NCI-H1105 treated with DMSO at 0.1 percent for 48 hours (cell line): ENCODE measurements at places on chromosomes 3 and 15.

GRCh38 chr3:53238886-53239285, 16.9 kb downstream of the TKT start:
- no peak for DNase-seq

GRCh38 chr15:85793641-85794597, 806 bp downstream of the KLHL25 start:
- no peak for DNase-seq

DNA sequence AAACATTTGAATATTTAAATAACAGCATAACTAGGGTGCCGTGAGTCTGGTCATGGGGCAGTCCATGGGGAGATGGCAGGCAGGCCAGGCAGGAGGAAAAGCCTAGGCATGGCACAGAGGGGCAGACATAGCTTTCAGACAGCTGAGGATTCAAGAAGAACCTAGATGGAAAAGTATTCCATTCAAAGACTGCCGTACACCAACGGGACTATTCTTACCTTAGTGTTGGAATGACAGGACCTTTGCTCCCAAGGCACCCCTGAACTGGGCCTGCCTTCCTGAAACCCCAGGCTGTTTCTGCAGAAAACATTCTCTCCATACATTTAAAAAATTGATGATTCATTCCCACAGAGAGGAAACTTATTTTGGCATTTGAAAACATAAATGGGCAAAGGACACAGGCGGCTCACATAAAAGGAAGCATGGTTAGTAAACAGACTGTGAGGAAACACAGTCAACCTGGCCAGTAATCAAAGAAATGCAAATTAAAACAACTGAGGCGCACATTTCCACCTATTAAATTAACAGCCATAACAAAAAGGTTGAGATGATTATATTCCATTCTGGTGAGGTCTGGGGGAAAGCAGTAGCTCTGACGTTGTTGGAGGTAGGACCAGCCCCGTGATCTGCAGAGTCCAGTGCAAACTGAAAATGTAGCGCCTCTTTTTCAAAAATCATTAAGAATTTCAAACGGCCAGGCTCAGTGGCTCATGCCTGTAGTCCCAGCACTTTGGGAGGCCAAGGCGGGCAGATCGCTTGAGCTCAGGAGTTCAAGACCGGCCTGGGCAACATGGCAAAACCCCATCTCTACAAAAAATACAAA, 71.3 kb upstream of the SMAD3 start:
- no peak for DNase-seq

GRCh38 chr3:65233561-65233960, 545.8 kb upstream of the ADAMTS9 start:
- no peak for DNase-seq

DNA sequence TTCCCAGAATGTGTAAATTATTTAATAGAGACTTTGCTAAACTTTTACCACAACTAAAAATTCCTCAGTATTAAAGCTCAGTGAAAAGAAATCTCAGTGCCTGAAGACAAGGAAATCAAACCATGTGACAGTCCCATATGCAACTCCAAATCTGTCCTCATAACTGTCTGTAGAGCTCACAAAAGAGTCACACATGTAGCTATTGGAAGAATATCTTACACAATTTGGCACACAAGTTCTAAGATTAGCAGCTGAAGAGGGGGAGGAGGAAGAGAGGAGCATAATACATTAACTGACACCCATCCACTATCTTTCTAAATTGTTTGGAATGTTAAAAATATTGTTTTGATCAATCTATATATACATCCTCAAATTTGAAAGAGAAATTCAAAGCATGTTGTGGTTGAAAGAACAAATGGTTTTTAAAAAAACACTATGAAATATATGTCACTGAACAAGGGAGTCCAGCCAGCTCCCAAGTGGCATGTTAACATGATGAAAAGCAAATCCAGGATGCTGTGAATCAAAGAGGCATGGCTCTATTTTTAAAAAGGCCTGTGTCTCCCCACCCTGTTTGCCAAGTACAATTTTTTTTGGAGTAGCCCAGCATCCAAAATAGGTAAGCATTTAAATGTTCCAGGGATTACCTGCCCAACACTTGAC, 126.3 kb upstream of the NANOGP8 start:
- no peak for DNase-seq

DNA sequence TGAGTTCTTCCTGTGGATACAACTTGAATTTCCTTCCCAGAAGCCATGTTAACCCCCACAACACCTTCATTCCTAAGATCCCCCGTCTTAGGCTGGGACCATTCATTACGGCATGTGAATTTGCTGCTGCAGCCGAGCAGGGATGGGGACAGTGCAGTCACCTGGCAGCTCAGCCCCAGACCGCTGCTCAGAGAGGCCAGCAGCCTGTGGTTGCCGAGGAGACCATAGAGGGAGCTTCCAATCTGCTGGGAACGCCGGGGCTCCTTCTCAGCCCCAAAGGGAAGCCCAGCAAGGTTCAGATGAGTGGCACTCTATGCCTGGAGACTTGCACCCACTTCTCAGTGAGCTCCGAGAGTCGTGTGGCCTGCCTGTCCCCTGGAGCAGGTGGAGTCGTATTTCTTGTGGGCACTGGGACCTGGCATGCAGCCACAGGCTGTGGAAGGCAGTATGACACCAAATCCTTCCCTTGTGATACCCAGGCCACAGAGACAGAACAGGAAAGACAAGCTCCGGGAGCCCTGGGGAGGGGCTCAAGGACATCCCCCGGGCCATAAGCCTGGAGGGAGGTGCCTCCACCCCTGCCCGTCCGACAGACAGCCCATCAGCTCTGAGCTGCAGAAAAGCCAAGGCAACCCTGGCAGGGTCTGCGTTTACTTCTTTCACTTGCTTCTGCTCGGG, 167.3 kb downstream of the FAM43A start:
- peak; percentile 60 for DNase-seq

- DNase-seq = no peak
Measured at GRCh38 chr3:133803469-133803868, 2.1 kb upstream of the SRPRB start.
